ENCODE measurements at places on chromosomes 12 and 14. TPM values are rescaled to one million over a fixed set of nuclear protein-coding genes. Genes with fewer than 3 reads are reported as not detected.

Gene CLEC4A
- 0.32 TPM for total RNA-seq

Gene LHX5
- not detected for total RNA-seq

Gene AQP5
- total RNA-seq = not detected

Gene KCNK10
- not detected for total RNA-seq

Gene TAS2R7
- not detected for total RNA-seq

Gene LUM
- 603 TPM for total RNA-seq

Gene PMEL
- total RNA-seq = 1.3 TPM

Gene TSPAN19
- total RNA-seq = not detected

Gene TMEM52B
- 3.5 TPM for total RNA-seq

Gene DHH
- total RNA-seq = not detected

Gene KIF26A
- under 0.01 TPM for total RNA-seq
